ENCODE measurements at places on chromosomes 4 and X.

- DNase-seq, result no peak
Measured at GRCh38 chrX:141701072-141701471, 2.5 kb upstream of the SPANXD start.

GRCh38 chrX:6374556-6374955 is 145.9 kb upstream of the NLGN4X start:
- DNase-seq, result no peak

DNA sequence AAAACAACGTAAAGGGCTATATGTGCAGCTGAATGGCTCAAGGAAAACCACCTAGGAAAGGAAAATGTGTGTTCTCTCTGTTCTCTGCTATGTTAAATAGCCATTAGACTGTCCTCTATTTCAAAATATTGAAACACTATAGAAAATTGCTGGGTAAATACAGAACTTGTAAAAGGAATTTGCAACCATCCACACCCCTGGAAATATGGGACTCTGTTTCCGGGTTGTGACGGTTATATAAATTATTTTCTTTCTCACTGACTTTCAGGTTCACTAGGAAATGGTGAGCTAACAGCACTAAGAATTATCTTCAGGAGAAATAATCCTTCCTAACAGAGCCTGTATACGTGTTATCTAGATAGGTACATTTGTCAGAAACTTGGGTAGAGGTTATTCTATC is 161.0 kb upstream of the DKK2 start:
- no peak for DNase-seq

GRCh38 chr4:38664706-38665401 is 855 bp downstream of the KLF3 start:
- peak; percentile 84 for DNase-seq

DNA sequence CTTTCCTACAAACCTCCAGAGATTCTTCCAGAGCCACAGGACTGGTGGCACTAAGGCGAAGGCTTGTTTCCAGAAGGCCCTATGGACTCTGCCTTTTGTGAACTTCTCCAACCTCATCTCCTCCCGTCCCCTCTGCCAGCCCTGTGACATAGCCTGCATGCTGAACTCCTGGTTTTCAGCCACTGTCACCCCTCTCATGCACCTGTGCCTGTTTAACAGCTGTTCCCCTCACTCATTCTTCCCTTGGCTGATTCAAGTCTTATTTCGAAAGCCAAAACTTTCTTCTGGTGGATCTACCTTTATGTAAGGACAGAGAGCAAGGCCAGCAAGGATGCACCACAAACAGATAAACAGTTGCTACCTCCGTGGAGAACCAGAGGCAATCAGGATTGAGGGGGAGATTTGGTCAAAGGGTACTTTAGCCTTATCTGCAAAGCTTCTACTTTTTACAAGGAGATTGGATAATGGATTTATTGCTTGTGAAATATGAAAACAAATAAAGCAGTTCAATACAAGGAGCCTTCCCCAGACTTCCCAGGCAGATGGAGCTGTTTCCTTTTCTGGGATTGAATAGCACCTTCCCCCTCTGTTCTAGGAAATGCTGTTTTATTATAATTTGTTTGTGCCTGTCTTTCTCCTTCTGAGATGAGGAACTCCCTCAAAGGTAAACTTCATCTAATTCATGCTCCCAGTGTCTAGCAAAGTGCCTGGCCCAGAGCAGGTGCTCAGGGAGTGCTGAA is 5.7 kb downstream of the CITED1 start:
- no peak for DNase-seq

DNA sequence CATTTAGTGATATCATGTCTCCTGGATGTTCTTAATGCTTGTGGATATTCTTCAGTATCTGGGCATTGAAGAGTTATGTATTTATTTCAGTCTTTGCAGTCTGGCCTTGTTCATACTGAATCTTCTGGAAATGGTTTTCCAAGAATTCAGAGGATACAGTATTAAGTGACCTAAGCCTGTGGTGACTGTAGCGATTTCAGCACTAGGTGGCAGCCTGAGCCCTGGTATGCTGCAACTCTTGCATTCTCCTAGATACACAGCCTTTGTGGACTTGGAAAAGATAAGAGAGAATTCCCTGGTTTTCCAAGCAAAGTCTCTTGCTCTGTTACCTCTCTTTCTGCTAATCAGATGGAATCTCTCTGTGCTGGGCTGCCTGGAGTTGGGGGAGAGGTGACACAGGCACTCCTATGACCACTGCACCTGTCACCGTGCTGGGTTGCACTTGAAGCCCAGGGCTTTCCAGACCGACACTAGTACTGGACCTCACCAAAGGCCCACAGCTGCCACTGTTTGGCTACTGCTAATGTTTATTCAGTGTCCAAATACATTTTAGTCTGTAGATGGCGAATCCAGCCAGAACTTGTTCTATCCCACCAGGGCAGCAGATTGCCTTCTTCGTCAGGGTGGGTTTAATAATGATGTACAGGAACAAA is 19.3 kb upstream of the SPIN2A start:
- peak; percentile 59 for DNase-seq

DNA sequence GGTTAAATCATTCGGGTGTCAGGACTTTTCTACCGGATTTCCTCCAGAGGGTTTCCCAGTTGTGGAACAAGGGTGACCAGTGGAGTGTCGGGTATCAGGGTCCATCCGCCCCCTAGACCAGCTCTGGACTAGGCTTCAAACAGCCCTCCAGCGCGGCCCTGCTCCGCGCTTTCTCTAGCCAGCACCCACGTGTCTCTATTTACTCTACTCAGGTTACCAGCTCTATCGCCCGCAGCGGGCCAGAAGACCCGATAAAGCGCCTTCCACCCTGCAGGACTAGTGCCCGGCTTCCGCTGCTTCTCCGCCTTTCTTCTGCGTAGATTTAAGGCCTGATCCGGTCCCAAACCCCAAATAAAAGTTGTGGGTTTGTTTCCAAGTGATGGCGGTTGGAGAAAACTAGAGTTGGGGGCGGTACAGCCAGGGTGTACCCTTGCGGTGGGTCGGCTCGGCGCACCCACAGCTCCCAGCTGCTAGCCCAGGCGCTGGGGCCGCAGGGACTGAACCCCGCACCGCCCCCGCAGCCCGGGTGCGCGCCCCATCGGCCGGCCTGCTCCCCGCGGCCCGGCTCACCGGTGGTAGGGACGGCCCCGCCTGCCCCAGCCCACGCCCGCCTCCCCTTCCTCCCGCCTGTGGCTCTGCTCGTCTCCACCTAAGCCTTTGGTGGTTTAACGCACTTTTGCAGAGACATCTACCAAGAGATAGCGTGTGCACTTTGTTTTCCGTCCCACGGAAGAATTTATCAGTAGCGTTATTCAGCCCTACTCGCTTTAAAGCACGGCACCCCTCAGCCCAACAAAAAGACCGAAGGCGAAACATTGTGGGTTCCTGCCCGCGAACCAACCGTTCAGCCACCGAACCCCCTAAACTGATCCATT is 2.1 kb downstream of the LEF1 start:
- peak; percentile 81 for DNase-seq

DNA sequence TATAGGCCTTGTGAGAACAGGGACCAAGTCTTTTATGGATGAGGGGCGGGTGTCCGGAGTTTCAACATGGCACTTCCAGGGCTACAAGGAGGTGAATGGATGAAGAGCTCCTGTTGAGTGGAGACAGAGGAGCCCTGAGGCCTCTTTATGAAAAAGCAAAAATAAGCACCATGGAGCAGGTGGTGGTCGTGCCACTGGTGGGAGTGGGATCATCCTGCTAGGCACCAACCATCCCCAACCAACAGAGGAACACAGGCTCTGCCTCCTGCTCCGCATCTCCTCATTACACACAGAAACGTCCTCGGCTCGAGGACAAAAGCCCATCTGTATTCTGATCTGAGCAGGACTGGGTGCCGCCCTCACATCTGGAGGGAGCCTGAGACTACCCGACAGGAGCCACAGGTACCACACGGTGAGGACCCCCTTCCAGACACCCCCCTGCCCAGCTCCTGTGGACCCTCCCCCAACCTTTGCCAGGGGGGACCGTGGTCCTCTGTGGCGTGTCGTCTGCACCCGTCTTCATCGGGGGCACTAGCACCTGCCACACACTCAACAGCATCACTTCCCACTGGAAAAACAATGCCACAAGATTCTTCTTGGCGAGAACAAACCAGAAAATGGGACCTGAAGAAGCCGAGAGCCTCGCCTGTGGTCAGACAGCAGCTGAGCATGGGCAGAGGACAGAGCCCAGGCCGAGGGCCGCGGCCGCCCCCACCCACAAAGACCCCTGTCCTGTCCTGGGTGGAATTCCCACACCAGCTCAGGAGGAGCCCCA is 3.9 kb upstream of the PDE6B start:
- no peak for DNase-seq

GRCh38 chr4:10731690-10732089 is 47.1 kb upstream of the CLNK start:
- DNase-seq, result no peak

GRCh38 chr4:182604161-182604622 is 313.0 kb downstream of the DCTD start:
- DNase-seq, result no peak

GRCh38 chrX:119573840-119574393 is 446 bp upstream of the UBE2A start:
- peak; percentile 55 for DNase-seq

DNA sequence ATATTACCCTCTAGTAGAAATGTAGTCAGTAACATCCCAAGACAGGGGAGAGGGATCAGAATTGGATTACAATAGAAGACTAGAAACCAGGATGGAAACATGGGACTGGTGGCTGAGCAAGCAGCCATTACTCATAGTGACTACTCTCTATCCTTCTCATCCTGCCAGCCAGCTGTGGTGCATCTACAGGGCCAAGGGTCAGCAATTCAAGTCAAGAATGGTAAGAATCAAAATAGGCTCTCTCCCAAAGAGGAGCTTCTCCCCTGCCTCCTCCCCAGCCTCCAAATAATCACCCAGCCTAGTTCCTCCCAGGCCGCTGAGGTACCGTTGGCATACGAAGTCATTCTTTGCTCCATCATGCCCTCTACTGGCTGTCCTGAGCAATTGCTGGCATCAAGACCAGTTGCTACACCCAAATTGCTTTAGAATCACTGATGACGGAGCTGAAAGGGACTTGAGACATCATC is 19.4 kb downstream of the AWAT2 start:
- peak; percentile 65 for DNase-seq

DNA sequence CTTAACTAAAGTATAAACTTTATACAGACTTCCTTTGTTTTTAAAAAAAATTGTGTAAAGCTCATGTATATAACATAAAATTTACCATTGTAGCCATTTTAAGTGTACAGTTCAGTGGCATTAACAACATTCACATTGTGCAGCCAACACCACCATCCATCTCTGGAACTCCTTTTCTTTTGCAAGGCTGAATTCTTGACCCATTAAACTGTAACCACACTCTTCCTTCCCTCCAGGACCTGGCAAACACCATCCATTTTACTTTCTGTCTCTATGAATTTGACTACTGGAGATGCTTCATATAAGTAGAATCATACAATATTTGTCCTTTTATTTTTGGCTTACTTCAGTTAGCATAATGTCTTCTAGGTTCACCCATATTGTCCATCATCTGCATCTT is 104.7 kb downstream of the RASL11B start:
- DNase-seq, result no peak

DNA sequence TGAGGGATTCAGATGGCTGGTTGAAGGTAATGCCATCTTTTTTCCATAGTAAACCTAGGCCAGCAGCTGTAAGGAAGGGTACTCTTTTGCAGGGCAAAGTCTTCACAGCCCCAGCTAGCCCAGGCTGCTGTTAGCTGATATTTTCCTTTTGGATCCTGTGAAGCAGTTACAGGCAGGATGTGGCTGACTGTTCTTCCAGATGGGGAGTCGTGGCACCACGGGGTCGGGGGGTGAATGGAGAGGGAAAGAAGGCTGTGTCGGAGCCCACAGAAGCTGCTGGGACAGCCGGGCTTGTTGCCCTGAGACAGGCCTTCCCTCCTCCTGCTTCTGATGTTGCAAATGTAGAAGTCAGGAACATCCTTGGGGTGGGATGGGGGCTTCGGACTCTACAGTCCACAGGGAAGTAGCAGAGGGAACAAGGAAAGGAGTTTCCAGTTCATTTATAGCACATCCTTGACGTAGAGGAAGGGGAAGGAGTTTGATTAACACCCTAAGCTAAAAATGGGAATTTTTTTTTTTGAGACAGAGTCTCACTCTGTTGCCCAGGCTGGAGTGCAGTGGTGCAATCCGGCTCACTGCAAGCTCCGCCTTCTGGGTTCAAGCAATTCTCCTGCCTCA is 64.6 kb upstream of the TMEM150C start:
- no peak for DNase-seq
